ENCODE measurements at places on chromosomes 5 and 9. TPM values are rescaled to one million over a fixed set of nuclear protein-coding genes. Genes with fewer than 3 reads are reported as not detected.

SPATA31E1 gene
- not detected for total RNA-seq

CLPTM1L gene
- total RNA-seq: 40.0 TPM

ST8SIA4 gene
- total RNA-seq: 4.2 TPM

PHF24 gene
- 0.25 TPM for total RNA-seq

FAM153A gene
- 4.2 TPM for total RNA-seq

LCN2 gene
- total RNA-seq: 136 TPM

KDM4C gene
- total RNA-seq: 35.6 TPM

ADGRD2 gene
- total RNA-seq: 4.2 TPM
